ENCODE measurements at places on chromosomes 6 and 20. TPM values are rescaled to one million over a fixed set of nuclear protein-coding genes. Genes with fewer than 3 reads are reported as not detected.

DNA sequence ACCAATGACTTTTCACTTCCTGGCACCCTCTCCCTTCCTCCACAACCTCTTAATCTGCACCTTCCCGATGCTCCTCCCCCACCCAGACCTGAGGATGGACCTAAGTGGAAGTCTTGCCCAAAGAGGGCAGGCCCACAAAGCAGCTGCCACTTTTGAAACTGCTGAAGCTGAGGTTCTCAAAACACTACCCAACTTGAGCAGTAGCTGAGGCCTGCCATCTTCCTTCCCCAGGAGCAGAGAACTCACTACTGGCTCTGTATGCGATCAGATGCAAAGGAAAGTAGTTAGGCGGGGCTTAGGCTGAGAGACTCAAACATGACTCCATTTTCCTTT is 1.5 kb downstream of the HM13 start:
- ATAC-seq, result no peak

GRCh38 chr20:60840971-60841370 is 411.1 kb upstream of the CDH4 start:
- ATAC-seq, result no peak

The KIAA0408 gene
- 0.28 TPM for total RNA-seq

The GPANK1 gene
- 8.2 TPM for total RNA-seq

- no peak for ATAC-seq
Observed at GRCh38 chr6:109282756-109283155, 99.5 kb downstream of the CD164 start.

The ASIP gene
- not detected for total RNA-seq

GRCh38 chr6:129369737-129370136 is 340.2 kb downstream of the ARHGAP18 start:
- no peak for ATAC-seq

- ATAC-seq, result no peak
Observed at GRCh38 chr6:50952092-50952907, 133.6 kb downstream of the TFAP2B start.

The CEP57L1 gene
- total RNA-seq, result 7.6 TPM

DNA sequence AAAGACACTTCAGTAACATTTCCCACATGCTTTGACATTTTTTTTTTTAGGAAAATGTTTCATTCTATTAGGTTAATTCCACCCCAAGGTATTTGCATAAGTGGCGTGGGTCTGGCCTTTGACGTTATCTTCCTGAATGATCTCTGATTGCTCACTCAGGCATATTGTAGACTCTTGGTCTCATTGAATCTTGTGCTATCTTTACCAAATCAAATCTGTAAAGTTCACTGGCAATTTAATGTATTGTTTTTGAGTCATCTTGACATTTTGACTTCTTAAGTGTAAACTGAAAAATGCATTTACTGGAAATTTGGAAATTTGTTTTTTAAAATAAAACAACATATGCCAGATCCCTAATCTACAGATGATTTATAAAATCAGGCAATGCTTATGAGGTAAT is 16.0 kb upstream of the VIP start:
- ATAC-seq, result no peak
